ENCODE measurements at places on chromosomes 3 and 15.

DNA sequence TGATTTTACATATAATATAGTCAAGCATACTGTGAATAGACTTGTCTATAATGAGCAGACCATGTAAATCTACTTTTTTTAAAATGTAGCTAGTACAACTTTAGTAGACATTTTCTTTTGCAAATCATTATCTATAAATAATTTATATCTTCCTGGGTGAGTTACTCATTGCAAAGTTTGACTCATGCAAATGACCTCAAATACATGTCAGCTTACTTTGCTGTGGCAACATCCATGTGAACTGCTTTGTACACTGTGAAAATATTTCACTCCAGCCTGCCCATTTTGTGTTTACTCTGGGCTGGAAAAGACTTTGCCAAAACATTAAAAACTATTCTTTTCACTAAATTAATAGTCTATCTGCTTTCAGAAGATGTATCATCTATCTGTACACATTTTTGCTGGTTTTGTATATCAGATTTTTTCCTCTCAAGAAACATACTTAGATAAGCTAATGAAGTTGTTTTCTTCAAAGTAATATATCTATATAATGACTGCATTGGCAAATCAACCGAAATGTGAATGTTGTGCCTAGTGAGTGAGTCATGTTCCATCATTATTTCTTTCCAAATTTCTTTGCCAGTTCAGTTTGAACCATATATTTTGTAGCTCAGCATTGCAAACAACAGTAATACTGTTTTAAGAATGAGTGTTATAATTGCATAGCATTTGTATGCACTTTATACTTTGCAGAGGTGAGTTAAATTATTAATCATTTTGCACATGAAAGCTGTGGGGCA is 26.5 kb downstream of the IGSF10 start:
- DNase-seq = peak; percentile 90

DNA sequence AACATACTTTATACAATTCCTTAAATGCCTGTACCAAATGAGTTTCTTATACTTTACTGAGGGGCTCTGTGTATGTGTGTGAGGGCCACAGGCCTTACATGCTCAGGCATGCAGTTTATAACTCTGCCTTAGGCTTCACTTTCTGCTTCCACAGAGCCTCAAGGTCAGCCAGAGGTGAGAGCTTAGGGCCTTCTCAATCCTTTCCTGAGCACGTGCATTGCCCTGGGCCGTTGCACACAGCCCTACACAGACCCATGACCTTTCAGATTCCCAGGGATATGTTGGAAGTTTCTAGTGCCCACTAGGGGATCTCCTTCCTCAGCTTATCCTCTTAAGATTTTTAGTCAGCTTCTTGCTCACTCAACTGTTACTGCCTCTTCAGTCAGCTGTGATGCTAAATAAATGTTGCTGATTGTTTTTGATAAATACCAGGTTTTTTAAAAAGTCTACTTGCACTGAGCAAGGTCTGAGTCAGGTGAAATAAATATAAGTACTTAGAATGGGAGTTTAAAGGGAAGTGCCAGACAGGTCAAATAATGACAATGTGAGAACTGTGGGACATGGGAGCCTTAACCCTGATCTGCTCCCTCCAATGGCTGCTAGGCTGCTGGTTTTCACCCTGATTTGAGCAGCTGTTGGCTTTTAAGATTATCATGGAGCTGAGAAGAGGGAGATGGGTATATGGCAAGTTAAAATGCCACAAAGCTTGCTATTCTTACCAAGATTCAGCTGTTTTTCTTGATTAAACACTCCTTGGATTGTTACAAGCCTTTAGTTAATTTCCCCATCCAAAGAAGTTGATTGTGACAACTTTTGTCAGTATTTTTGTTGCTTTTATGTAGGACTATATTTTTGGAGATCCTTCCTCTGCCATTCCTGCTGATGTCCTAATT is 169.5 kb downstream of the PLD1 start:
- DNase-seq = peak; percentile 53

DNA sequence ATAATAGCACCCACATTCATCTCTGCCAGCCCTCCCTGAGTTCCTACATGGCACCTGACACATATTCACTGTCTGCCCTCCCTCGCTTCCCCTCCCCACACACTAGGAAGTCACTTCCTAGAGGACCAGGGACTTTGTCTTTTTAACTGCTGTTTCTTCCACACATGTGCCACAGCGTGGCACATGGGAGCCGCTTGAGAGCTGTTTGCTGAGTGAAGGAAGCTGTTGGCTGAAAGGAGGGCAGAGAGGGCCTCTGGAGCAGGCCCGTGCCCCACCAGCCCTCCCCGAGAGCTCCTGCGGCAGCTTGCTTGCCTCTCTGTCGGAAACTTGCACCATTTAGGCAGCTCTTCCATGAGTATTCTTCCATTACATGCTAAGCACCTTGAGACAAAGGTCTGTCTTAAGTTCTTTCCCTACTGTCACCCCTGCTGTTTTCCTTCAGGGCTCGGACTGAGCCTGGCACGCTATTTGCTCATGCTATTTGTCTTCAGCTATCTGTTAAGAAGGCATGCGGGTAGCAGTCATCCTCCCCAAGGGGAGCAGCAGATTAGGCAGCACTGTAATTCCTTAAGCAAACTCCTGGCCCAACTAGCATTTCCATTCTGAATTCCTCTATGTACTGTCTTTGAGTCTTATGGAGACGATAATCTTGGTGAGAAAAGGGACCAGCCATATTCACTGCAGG is 72.2 kb downstream of the CACNA1D start:
- DNase-seq = no peak

DNA sequence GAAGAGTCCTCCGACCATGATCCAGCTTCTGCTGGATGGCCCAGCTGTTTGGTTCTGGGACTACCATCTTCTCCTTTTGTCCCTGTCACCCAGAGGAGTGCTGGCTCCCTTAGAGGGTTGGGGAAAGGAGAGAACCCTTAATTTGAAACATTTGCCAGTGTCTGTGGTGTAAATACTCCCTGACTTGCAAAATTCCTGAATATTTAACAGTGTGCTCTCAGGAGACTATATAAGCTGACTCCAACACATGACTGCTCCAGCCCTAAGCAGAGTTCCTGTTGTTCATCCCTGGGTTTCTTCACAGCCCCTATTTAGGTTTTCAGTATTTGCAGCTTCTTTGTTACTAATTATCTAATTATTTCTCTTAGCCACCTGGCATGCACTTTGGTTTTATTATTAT is 133.1 kb downstream of the CPNE4 start:
- no peak for DNase-seq

- DNase-seq = no peak
Measured at GRCh38 chr15:51936105-51936478, 35.5 kb downstream of the LEO1 start.

DNA sequence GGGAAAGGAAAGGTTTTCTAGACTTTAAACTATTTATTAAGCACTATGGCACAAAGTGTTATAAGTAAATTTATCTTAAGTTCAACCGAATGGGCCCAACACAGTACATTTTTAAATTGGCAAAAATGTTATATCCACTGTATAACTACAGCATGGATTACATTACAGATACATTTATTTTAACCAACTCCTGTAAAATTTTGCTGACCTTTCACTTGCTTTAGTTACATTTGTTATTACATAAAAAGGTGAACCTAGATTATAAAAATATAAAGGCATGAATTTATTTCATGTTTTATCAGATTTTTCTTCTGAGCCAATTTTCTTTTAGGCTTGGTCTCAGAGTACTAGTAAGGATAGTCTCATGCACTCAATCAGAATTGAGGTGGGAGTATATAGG is 221.9 kb upstream of the GBE1 start:
- no peak for DNase-seq

DNA sequence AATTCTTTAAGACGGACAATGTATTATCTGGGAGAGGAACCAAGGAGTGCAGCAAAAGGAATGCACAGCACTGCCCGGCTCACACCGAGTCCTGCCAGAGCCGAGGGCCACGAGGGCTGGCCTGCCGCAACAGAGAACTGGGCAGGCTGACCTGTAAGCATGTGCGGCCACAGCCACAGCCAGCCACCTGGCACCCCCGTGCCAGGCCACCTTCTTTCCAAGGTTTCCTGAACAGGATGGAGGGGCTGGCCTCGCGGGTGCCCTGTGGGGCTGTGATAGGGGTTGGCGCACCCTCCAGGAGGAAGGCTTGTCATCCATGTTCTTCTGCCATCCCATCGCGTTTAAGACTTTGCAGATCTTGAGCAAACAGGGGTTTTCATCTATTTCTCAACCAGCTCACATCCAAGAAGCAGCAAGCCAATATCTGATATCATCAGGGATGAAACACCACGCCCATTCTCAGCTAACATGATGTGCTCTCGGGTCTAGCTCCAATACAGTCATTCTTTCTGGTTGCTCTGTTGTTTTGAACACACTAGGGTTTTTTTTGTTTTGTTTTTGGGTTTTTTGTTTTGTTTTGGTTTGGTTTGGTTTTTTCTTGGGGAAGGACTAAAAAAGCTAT is 10.2 kb downstream of the CA12 start:
- peak; percentile 18 for DNase-seq

GRCh38 chr15:67701669-67702068 is 123.6 kb upstream of the SKOR1 start:
- no peak for DNase-seq

DNA sequence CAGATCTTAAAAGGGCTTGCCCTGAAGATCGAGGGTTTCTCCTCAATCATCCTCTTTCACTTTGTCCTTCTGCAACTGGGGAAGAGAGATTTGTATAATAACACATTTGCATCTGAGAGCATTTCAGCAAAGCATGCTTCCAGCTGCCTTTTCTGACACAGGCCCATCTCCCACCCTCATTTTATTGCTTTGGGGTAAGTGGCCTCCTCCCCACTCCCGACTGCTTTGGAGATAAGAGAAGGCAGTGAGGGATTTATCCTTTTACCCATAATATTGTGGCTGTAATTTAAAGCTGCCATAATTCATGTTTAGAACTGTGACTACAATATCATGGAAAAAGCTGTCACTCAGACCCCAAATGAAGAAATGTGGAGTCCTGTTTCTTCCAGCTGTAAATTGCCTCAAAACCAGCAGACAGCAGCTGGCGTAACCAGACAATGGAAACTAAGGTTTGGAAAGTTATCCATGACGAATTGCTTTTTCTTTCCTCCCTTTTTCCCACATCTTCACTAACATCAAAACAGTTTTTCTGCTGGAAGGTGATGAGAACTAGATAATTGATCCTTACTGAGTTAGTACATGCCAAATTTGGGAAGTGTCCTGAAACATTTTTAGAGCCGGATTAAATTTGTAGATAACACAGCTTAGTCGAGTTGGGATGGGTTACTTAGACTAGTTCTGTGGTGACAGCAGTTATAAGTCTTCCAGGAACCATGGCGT is 104.2 kb upstream of the PFN2 start:
- DNase-seq = no peak

- no peak for DNase-seq
Measured at GRCh38 chr15:99006904-99007495, 592 bp downstream of the PGPEP1L start.

DNA sequence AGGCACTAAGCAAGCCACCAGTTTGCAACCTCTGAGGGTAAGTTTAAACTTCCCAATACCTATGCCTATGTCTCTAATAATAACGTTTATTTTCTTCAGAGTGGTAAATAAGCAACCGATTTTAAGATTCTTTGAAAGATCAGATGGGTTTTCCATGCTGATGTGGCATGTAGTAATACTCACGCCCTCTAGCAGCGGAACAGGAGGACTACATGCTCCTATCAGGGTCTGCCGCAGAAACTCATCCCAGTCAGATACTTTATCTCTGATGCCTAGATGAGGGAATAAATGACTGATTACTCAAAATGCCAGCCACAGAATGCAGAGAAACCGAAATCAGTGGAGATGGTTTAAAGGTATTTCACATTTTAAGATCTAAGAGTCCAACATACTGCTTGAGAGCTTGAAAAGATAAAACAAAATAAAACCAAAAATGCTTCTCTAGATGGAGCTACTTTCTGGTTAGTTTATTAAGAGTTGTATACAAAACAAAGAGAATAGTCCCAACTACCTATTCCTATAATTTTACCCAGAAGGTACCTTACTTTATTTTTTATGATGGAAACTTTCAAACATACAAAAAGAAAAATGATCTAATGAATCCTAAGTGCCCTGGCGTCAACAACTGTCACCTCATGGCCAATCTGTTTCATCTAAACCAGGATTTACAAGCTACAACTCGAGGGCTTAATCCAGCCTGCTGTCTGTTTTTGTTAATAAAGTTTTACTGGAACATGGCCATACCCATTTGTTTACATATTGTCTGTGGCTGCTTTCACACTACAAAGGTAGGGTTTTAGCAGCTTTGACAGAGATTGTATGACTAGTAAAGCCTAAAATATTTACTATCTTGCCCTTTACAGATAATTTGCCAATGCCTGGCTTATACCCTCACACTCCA is 37.5 kb upstream of the STIMATE start:
- peak; percentile 59 for DNase-seq

GRCh38 chr3:195868866-195869412 is 39.4 kb downstream of the TNK2 start:
- no peak for DNase-seq

- DNase-seq = no peak
Measured at GRCh38 chr15:64013179-64014062, 32.9 kb downstream of the DAPK2 start.

DNA sequence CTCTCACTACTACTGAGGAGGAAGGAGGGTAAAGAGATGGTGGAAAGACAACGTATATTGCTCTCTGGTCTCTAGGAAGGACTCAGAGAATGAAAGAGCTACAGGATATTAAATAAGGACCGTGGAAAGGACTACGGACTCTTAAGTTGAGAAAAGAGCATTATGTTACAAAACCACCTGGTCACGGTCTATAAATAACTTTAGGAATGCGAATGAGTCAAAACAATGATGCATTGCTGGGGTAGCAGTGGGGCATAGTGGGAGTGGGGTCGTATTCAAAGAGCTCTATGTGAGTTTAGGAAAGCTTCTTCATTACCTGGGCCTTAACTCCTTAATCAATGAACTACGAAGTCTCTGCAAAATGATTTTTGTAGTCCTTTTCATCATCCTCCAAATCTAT is 295.7 kb upstream of the SOX14 start:
- DNase-seq = no peak

DNA sequence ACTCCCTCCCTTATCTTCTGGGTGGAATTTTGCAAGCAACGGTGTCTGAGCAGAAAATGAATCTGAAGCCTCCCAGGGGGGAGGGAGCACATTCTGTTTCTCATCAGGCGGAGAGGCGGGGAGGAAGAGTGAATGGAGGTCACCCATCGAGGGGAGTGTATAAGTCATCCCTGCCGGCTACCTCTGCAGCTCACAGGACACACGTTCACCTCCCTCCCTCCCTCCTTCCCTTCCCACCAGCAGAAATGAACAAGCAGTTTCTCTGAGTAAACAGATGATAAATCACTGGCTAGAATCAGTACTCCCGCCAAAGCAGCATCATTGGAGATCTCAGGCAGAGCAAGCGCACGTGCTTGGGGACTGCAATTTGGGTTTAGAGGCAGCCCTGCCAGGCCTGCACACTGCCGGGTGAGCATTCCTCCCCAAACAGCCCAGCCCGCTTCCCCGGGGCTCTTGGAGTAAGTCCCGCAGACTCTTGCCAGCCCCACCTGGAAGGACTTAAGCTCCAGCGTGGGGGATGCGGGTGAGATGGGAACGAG is 38.3 kb downstream of the CPN2 start:
- DNase-seq = peak; percentile 77

- no peak for DNase-seq
Measured at GRCh38 chr3:126014252-126014651, 45.3 kb downstream of the ROPN1B start.

- no peak for DNase-seq
Measured at GRCh38 chr3:141246224-141246957, 14.8 kb downstream of the PXYLP1 start.

All from kidney tubule cell (primary cell).